ENCODE measurements at places on chromosomes 3 and 15.

DNA sequence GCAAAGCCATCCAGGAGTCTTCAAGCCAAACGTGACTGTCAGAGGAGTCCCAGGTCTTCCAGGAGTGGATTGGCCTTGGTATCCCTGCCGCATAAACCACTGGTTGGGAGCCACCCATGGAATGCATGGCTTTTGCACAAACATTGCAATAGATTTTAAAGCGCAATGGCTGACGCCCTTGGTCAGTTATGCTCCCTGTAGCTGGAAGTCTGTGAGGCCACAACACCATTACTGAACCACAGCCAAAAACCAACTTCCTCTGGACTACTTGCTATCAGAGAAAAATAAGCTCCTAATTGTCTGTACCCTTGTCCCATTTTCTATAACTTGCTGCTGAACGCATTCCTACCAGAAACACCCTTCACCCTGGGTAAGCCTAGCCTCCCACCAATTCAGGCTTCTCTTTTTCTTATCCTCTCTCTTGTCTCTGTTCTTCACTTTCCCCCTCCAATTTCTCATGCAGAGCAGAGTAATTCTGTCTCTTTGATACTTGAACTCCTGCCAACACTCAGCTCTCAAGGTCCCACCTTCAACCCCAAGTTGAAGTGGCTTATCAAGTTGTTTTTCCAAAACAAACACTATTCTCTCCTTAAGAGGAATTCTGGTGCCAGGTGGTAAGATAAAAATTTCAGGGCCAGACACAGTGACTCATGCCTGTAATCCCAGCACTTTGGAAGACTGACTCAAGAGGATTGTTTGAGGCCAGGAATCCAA, 176.4 kb upstream of the UBE2E1 start:
- DNase-seq: peak; percentile 3

DNA sequence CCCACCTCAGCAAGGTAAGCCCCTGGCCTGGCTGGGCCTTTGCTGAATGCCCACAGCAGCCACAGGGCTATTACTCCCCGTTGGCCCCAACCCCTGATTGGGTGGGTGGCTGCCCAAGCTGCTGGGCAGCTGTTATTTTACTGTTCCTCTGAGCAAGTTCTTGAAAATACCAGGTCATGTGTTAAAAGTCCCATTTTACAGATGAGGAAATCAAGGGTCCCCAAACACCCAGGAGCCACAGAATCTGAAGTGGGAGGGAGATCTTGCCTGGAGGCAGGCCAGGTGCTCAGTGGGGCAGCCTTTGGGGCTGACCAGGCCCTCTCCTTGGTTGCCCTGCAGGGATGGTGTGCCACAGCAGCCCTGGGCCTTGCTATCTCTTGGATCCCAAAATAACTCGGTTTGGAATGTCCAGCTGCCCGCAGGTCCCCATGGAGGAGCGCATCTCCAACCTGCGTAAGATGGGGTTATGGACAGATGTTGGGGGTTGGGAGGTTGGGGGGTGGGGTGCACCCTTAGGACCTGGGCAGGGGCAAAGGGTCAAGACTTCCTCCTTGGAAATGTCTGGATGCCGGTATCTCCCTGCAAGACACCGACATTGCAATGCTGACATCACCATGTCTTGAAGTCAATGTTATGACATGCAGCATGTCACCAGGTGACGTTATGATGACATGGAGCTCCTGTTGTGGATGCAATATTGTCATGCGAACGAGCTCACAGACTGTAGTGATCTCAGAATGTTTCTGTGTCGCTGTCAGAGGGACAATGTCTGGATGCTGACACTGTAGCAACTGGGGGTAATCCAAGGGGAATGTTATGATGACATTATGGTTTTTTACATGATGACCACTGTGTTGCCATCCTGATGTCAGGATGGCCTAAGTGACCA, 13.3 kb upstream of the CSPG4 start:
- no peak for DNase-seq

GRCh38 chr15:85324202-85324601, 56.2 kb upstream of the AKAP13 start:
- DNase-seq: no peak

GRCh38 chr3:54345847-54346375, 223.6 kb downstream of the CACNA2D3 start:
- no peak for DNase-seq

DNA sequence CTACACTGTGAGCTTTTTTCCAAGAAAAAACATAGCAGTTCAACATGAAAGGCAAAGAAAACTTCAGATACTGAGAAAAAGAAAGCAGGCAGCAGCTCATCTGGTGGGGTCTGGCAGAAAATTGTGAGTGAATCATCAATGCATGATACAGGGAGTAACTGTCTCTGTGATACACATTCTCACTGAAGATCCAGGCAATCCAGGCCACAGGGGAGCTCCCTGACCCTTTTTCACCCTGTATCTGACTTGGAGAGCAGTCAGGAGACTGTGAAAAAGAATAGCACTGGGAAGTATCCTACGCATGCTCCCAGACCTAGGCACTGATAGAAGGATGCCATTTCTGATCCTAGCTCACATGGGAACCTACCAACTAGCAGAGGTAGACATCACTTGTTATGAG, 269.8 kb downstream of the MBNL1 start:
- no peak for DNase-seq

DNA sequence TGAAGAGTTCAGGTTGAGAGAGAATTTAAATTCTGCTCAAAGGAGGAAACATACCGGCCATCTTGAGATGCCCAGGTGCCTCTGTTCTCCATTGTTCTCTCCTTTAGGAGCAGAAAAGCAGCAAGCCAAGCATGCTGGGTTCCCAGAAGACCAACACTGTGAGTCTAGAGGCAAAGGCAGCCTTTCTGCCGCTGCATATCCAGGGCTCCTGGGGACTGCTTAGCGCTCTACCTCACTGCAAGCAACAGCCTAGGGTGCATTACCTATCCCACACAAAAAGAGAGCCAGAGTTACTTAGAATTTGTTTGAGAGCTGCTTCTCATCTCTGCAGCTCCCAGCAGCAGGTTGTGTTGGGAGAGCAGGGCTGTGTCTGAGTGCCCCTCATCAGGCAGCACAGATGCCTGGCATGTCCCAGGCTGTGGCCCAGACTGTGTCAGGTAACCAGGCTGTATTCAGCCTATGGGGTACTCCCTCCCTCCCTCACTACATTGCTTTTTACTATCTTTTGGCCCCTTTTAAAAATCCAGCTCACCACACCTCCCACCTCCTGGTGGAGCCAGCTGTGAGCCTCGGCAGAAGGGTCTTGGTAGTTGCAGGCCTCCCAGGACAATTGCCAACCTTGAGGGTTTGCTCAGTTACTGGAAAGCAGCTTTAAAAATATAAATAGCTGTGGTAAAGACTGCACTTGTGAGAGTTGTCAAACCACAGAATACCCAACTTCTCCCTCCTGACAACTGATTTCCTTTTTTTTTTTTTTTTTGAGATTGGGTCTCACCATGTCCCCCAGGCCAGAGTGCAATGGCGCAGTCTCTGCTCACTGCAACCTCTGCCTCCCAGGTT, 30.2 kb downstream of the BCL2L10 start:
- DNase-seq: no peak

GRCh38 chr3:107028626-107029025, 348.6 kb upstream of the CCDC54 start:
- DNase-seq: no peak

- DNase-seq: no peak
These were observed 2.3 kb upstream of the HAPLN3 start for GRCh38 chr15:88897456-88898194.

- no peak for DNase-seq
These were observed 147.6 kb downstream of the KLF13 start for GRCh38 chr15:31474059-31474868.

DNA sequence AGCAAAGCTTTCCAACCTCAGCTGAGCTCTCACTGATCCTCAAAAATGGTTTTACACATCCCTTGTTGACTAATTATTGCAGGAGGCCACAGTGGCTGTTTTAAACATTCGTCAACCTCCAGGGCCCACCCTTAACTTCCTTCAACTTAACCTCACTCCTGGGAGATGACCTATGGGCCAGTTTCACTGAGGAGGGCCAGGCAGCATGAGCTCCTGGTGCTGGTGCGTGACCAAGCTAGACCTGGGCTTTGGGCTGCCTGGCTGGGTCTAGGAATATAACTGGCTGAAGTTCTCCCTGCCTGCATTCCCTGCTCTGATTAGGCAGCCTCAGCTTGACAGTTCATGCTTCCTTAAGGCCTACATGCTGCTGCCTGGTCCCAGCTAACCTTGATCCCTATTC, 273.7 kb upstream of the ATP11B start:
- DNase-seq: no peak

DNA sequence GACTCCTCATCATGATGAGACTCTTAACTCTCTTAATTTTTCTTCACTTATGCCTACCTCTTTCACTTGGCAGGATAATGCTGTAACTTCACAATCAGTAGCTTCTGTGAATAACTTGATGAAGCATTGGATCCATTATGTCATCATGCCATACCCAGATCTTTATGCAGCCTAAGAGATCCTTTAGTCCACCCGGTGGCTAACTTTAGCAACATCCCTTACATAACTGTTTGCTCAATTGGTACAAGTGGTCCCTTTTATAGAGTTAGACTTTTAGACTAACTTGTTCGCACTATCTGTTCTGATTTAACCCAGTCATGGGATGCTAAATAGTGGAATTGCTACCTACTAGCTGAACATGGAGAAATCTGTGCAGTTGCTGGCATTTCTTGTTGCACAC, 184.5 kb downstream of the USP13 start:
- no peak for DNase-seq

DNA sequence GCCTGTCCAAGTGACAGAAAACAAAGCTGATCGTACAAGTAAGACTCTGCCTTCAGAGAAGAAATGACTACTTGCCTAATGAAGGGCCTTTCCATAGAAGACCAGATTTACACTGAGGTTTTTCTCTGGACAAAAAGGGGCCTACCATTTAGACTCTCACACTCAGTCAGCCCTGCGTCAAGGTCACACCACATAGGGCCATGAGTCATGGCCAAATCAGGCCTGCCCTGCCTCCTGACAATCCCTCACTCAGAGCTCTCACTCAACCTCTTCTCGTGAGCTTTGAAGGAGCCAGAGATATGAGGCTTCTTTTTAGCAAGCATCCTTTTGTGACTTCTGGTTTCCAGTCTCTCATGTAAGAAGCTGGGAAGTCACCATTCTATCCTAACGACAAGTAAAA, 68.1 kb upstream of the NMNAT3 start:
- no peak for DNase-seq
